EH (cell line): ENCODE measurements at places on chromosomes 3 and 15.
A peak's percentile ranks its signal among the peaks of the same experiment; 100 is the strongest.

DNA sequence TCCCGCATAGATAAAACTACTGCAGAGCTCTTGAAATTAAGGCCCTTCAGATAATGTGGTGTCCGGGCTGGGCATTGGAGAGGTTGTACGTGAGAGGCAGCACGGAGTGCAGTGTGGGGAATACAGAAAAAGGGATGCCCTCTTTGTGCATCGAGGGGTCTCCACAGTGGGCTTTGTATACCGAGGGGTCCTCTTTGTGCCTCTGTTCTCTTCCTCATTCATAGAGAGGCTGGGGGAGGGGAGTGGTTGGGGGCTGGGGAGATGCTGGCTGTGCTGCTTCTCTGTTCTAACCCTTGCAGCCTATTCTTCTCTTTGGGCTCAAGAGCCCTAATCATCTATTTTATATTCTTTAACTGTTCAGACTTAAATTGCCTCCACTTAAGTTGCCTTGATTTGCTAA lies 74.3 kb upstream of the NDN start:
- no peak for DNase-seq

DNA sequence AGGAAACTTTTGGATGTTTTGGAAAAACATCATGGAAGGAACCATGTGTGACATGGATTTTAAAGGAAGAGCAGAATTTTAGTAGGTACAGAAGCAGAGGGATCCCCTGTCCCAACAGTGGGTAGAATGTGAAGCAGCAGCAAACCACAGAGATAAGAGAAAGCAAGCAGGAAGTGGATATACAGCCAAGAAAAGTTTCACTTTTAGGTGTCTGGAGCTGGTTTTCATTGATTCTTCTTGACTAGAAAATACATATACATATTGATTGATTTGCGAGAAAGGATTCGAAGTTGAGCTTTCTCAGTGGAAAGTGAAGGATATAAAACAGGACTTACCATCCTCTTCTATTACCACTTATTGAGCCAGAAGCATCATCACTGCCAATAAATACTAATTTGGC lies 133.5 kb downstream of the KCNMB2 start:
- DNase-seq = no peak

DNA sequence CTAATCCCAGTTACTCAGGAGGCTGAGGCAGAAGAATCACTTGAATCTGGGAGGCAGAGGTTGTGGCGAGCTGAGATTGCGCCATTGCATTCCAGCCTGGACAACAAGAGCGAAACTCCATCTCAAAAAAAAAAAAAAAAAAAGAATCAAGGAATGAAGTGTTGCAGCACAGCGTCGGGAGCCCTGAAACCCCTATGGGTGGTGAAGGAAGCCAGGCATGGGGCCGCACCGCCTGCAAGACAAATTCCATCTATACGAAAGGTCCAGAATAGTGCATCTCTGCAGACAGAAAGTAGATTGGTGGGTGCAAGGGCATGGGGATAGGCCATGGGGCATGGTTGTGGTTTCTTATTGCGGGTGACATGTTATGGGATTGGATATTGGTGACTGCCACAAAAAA lies 98.6 kb upstream of the PRR20G start:
- no peak for DNase-seq

- DNase-seq = peak; percentile 41
Observed at GRCh38 chr15:72229076-72229946, 1.7 kb downstream of the PKM start.

GRCh38 chr15:52394118-52394517 lies 98.5 kb upstream of the MYO5C start:
- no peak for DNase-seq

- no peak for DNase-seq
Observed at GRCh38 chr3:50357481-50357880, 1.8 kb downstream of the TMEM115 start.

GRCh38 chr15:98668566-98669308 lies 20.4 kb downstream of the IGF1R start:
- peak; percentile 64 for DNase-seq

GRCh38 chr3:125585595-125586223 lies 9.6 kb downstream of the OSBPL11 start:
- peak; percentile 79 for DNase-seq

DNA sequence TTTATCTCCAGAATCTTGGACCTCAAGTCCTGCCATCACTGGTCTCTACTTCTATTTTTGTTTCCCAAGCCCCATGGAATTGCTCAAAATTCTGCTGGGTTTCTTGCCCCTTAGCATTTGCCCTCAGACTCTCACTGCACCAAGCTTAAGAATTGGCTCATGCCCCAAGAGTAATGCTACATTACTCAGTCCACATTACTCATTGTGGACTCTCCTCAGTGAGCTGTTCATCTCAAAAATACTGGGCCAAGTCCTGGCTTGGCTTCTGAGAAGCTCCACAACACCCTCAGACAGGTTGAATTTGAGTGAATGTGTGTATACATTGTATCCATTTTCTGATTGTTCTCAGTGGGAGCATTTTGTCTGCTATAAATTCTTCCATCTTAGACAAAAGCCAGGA lies 364.4 kb upstream of the ARHGEF26 start:
- no peak for DNase-seq

DNA sequence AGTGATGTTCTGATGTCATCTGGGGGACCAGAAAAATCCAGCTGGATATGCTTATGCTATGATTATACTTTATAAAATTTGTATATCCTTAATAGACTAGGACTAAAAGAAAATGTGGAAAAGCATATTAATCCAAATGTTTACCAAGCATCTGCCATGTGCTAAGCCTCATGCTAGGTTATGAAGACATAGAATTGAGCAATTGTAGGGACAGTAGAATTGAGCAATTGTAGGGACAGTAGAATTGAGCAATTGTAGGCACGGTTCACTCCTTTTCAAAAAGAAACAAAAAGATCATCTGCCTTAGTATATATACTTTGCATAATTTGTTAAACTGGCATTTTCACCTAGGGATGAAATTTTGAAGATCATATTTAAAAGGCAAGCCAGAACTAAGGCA lies 18.3 kb downstream of the ABHD5 start:
- peak; percentile 64 for DNase-seq

DNA sequence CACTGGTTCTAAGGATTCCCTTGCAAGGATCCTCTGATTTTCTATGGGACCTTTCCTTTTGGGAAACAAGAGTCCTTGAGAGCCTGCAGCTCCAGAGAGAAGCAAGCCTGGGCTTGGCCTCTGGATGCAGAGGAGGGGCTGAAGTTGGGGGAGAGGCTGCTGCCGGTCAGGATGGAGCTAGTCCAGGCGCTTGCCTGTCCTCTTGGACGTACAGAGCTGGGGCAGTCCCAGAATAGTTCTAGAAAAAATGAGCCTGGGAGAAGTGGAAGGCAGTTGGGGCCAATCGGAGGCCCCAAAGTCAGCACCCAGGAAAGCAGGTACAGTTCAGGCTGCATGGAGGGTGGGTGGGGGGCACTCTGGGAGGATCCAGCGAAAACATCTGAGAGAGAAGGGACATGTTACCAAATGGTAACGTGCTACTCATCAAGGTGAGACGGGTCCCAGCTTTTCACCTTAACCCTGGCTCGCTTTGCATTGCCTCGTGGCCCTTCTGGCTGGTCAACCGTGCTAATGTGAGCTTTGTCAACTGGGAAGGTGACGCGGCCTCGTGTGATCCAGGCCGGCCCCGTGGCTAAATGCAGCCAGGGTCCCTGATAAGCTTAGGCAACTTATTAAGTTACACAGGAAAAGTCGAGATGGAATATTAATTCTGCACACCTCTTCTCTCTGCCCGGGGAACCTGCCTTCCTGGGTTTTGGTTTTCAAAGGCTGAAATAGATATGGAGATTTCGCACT lies 38.7 kb upstream of the MAGEF1 start:
- no peak for DNase-seq

- no peak for DNase-seq
Observed at GRCh38 chr3:175422744-175423143, 563.6 kb downstream of the NAALADL2 start.

DNA sequence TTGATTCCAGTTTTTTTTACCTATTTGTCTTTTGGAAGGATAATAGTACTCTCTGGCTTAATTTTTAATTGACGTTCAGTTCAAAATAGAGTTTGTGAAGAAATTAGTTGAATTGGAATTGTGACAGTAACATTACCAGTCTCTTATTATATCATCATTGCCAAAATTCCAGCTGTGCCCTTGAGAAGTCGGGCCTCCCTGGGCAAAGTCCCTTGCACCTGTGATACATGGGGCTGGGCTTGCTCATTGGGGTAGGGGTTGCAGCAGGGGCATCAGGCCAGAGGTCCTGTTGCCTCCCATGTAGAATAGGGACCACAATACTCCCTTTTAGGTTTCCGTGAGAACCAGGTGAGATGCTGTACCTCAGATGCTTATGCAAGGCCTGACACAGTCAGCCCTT lies 27.9 kb upstream of the APEH start:
- DNase-seq = no peak

- DNase-seq = no peak
Observed at GRCh38 chr3:71702131-71703024, 22.8 kb downstream of the EIF4E3 start.

DNA sequence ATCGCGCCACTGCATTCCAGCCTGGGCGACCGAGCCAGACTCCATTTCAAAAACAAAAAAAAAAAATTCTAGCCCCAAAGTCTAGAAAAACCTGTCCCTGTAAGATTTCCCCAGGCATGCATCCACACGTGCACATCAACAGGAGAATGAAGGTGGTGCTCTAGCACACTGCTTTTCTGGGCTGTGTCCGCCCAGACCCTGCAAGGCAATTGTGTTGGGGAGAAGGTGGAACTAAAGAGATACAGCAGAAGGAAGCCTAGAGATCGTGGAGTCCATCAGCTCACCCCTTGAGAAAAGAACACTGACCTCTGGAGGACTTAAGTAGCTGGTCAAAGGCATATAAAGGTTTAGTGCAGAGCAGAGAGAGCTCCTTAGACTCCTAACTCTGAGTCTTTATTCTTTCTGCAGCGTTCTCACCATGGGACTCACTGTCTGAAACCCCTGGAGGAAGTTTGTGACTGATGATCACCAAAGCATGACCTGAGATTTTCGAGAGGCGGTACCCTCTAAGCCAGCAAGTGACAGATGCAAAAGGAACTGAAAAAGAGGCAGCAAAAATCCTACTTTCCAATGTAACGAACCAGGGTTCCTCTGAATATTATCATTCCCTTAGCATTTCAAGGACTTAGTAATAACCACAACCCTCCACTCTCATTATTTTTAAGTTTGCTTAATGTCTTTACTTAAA lies 179.8 kb downstream of the MEX3B start:
- no peak for DNase-seq

GRCh38 chr3:175477651-175478224 lies 618.6 kb downstream of the NAALADL2 start:
- DNase-seq = no peak

GRCh38 chr15:36903922-36904556 lies 196.3 kb downstream of the MEIS2 start:
- no peak for DNase-seq
